ENCODE measurements at places on chromosomes 7 and 10. TPM values are rescaled to one million over a fixed set of nuclear protein-coding genes. Genes with fewer than 3 reads are reported as not detected.
A peak's percentile ranks its signal among the peaks of the same experiment; 100 is the strongest.

DNA sequence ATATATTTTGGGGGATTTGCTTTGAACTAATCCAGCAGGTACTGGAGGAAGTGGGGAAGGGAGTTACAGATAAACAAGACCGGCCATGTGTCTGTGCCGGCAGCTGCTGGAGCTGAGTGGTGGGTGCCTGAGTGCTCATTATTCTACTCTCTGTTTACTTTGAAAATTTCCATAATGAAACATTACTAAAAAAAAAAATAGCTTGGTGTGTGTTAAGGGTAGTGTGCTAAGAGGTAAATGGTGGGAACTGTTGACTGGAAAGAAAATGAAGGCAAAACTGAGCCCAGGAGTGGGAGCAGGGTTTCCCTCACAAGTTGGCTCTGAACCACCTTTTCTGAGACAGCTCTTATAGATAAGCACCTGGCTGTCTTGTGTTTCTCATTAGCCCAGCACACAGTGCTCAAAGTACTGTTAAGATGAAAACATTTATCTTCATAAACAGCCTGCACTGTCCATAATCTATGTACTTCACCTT, 50.6 kb downstream of the PARD3 start:
- DNase-seq: no peak

- DNase-seq: no peak
Observed at GRCh38 chr10:59470570-59470969, 108.2 kb upstream of the FAM13C start.

DNA sequence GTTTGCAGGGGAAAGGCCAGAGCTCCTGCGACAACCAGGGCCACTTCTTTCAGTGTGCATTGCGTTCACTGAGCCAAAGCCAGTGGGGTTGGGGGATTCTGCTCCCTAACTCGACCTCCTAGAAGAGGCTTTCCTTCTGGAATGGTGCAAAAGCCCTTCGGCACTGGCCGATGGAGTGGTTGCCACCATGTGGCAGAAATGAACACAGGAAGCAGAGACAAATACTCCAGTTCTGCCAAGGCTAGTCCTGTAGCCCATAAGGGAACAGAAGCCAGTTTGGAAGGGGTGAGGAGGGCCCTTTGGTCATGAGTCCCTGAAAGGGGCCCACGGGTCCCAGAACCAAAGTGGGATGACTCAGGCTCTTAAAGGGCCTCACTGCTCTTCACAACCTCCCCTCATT, 29.7 kb upstream of the ACSL5 start:
- no peak for DNase-seq

OR6B1 gene
- polyA plus RNA-seq: not detected

PALD1 gene
- 0.04 TPM for polyA plus RNA-seq

DNA sequence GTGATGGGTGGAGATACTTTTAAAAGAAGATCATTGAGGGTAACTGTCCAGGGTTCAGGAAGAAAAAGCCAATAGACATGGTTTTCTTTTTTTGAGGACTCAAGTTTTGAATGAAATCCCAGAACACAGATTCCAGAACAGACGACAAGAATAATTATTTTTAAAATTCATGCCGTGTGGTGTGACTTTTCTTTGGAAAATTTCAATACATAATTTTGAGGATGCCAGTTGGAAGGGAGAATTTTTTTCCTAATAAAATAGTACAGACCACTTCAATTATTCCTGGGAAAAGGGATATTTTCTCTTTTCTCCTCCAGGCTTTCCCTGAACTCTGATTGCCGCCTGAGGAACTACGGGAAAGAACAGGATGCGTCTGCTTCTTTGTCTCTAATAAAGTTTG, 951.4 kb downstream of the KCNMA1 start:
- DNase-seq: no peak

C10orf67 gene
- not detected for polyA plus RNA-seq

- no peak for DNase-seq
Observed at GRCh38 chr7:25550149-25550548, 321.9 kb upstream of the NPVF start.

VAX1 gene
- polyA plus RNA-seq: not detected

CYP2W1 gene
- not detected for polyA plus RNA-seq

DNA sequence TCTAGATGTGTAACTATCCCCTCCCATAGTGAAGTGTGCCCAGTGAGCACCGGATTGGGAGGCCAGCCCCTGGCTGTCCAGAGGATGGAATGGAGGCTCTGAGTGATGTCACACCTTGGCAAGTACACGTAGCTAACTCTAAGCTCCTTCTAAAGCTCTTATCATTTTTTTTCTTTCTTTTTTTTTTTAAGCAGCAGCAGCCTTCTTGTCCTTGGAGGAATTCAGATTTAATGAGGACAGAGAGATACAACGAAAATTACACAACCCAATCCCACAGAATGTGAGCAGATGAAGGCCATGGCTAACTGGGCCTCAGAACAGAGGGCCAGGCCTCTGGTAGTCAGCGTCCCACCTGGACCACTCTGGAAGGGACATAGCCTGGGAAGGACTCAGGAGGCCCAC, 11.3 kb downstream of the TNS3 start:
- DNase-seq: no peak

DNA sequence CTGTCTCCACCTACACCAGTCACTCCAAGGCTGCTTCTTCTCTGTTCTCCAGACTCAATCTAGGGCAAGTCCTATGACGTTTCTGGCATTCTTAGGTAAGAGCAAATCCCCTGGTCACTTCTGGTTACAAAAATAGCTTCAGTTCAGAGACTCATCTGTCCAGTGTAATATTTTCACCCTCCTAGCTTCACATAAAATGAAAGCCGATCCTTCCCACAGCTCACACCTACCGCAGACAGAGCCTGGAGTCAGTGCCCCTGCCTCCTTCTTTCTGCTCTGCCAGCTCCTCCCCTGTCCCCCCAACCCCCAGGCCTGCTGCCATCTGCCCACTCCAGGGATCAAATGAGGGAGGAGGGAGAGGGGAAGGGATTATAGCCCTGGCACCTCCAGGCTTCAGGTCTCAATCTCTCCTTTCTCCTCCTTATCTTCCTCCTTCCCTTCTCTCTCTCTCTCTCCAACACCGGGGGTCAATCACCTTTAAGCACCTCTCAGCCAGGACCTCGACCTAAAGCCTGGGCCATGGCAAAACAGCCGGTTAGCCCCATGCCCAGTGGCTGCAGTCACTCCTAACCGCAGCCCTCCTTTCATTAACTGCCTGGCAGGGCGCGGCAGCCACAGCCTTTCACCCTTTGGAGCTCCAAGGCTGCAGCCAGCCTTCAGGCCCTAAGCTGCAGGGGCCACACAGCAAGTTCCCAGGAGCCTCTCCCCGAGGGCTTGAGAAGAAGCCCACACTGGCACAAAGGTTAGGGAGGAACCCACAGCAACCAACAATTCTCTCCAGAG, 292.6 kb upstream of the MGMT start:
- DNase-seq: no peak

LGI1 gene
- polyA plus RNA-seq: not detected

ARL3 gene
- polyA plus RNA-seq: 6.0 TPM

CALML5 gene
- not detected for polyA plus RNA-seq

DNA sequence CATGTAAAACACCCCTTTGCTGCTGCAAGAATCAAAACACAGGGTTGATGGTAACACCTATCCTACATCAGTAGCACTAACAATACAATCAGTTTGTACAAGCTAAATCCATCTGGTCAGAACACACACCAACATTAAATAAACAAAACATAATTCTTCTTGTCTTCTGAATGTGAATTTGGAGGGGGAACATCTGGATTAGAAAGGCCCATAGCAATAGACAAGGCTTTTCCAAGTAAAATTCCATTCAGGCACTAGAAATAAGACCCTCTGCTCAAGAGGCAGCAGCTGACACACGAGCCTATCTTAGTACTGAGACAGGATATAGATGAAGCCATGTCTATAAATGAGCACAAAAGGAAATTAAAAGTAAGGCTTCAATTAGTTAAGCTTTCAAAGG, 839.9 kb upstream of the LRRTM3 start:
- DNase-seq: no peak

HABP2 gene
- not detected for polyA plus RNA-seq

MACC1 gene
- polyA plus RNA-seq: not detected

DNA sequence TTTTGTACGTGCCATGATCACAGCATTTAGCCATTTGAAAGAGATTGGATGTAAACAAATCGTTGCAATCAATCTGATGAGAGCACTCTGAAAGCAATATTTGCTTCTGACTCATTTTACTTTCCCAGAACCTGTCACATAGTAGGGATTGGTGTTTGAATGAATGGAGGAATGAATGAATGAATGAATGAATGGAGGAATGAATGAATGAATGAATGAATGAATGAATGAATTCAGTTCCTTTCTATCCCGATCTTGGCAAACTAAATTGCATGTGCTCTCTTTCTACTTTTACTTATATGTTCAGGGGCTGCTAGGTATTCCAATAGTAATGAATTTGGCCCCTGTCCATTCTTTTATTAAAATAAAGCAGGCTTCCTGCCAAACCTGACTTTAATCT, 1091.7 kb upstream of the CELF2 start:
- DNase-seq: no peak

RBP3 gene
- not detected for polyA plus RNA-seq

DNA sequence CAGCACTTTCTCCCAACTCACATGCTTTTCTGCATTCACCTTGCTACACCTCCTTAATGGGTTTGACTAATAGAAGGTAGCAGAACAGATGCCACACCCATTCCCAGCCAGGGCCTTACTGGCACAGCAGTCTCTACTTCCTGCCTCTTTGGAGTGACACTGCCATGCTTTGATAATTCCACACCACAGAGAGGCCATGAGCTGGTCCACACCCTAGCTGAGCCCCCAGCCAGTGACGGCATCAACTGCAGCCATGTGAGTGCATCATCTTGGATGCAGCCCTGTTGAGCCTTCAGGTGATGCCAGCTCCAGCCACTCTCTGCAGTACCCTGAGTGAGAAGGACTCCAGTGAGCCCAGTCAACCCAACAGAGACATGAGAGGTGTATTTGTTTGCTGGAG, 27.5 kb upstream of the EZH2 start:
- DNase-seq: no peak

PAPOLB gene
- polyA plus RNA-seq: not detected

DNA sequence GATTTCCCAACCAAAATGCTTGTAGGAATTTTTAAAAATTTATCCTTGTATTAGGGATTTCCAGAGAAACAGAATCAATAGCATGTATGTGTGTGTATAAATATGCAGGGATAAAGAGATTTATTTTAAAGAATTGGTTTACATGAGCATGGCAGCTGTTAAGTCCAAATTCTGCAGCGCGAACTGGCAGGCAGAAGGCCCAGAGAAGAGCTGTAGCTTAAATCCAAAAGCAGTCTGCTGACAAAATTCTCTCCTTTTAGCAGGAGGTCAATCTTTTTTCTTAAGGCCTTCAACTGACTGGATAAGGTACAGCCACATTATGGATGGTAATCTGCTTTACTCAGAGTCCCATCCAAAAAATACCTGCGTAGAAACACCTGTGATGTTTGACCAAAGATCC, 42.0 kb downstream of the PRR15 start:
- DNase-seq: no peak

NME8 gene
- polyA plus RNA-seq: 8.8 TPM

DNA sequence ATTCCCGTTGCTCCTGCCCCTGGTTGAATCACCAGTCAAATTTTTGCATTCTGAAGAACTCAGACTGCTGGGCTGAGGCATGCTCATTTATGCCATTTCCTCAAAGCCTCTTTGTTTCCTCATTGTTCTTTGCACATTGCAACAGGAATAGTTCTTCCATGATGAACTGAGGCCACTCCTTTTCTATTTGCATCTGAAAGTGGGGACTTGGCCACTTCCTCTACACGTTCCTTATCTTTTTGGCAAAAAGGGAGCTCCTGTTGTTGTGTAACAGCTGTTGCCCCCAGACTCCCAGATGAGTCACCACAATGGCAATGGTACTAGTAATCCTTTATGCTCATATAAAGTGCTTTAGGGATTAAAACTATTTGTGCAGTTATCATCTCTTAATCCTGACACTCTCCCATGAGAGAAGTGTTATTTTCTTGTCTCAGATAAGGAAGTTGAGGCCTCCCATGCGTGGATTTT, 20.1 kb upstream of the ITPRID1 start:
- DNase-seq: no peak

DNA sequence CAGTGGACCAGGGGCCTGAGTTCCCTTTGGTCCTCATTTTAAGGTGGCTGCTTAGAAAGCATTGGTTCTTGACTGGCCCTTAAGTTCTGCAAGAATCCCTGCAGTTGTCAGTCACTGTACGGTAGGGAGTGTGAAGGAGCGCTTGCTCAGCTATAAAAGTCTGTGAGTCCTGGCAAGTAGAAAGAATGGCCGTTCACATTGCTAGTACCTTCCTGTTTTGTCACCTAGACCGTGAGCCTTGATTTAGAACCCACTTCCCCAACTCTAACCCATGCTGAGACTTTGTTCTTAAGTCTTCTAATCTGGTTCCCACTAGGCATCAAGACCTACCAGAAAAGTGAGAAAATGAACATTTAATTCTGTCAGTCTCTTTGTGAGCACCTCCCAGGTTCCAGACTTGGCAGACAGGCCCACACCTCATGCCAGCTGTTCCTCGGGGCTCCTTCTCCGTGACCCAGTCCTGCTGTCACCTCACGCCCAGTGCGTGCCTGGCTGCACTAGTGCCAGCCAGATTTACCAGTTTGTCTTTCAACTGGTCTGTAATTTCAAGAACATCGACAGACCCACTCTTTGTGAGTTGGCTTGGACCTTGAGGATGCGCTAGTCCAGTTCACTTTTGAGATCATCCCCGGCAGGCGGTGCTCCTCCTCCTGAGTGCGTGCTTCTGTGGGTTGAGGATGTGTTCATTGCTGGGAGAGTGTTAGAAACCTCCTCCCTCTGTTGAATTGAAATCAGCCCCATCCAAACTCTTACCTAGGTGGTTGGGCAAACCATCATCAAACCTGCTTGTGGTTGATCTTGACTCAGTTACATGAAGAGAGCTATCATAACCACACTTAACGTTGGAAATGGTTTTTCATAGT, 78.5 kb downstream of the SHH start:
- no peak for DNase-seq

- peak; percentile 83 for DNase-seq
Observed at GRCh38 chr7:39700932-39701331, 77.6 kb downstream of the RALA start.
